Kidney capillary endothelial cell (primary cell): ENCODE measurements at places on chromosomes 3 and 15.

- DNase-seq, result no peak
Measured at GRCh38 chr3:124545891-124546290, 184.4 kb upstream of the UMPS start.

DNA sequence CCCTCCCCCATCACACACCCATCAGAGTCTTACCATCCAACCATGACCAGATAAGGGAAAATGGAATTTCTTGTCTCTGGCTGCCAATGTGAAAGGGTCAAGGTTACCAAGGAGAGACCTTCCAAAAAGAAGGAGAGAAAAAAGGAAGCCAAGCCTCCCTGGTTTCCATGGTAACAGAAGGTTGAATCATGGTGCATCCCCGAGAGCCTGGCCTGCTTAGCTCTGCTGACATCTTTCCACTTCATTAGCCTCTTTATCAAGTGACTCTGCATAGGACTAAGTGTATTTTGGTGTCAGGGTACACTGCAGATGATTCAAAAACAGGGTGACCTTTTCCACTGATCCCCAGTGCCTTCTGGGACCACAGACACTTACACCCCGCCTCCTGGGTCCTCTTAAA is 225.7 kb upstream of the PPP2R3A start:
- no peak for DNase-seq

DNA sequence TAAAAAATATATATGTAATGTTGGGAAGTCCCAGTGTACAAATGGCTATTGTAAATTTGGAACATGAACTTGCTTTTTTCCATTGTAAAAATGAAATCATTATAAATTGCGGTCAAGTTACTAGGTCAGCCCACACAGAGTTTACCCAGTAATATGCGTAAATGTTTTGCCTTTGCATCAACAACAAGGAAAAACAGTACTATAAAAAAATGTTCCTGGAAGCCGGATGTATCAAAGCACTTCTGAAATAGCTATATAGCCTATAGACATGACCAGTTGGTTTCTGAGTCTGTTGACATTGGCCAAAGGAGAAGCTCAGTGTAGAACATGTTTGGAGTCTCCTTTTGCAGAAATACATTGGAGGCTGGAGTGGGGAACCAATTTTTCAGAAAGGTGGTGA is 23.2 kb downstream of the CTNNB1 start:
- DNase-seq, result no peak

DNA sequence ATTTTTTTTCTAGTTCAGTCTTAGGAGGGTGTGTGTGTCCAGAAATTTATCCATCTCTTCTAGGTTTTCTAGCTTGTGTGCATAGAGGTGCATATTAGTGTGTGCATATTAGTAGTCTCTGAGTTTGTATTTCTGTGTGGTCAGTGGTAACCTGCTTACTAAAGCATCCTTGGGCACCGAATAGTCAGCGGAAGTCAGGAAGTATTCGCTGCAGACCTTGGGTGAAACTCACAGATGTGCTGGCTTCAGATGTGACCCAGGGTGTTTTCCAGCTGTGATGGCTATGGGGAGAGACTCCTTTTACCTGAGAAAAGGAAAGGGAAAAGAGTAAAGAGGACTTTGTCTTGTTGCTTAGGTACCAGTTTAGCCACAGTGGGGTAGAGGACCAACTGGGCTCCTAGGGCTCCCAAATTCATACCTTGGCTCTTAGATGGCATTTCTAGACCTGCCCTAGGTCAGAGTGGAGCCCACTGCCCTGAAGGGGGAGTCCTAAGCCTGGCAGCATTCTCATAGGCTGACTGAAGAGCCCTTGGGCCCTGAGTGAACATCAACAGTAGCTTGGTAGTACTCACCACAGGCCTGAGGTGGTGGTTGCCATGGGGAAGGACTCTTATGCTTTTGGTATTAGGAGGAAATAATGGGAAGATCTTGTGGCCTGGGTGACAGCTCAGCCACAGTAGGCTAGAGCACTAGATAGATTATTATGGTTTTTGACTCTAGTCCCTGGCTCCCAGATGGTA is 286.0 kb upstream of the ZPLD1 start:
- no peak for DNase-seq

GRCh38 chr3:29926378-29926777 is 645.5 kb downstream of the RBMS3 start:
- no peak for DNase-seq

GRCh38 chr15:33008284-33008995 is 186.1 kb downstream of the FMN1 start:
- no peak for DNase-seq

DNA sequence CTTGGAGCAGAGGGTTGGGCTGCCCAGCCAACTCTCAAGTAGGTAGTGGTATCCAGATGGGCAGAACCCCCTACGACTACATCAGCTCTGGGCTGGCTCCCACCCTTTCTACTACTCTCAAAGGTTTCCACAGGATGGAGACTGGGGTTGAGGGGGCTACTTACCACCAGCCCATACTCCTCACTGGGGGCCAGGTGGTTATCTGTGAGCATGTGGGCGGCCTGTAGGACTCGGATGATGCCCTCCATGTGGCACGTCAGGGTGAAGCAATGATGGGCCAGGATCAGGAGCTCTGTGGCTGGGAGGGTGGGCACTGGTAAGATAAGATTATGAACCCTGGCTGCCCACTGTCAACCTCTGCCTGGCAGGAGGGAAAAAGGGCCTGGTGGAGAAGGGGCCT is 33.4 kb downstream of the EIF3J start:
- DNase-seq, result no peak

DNA sequence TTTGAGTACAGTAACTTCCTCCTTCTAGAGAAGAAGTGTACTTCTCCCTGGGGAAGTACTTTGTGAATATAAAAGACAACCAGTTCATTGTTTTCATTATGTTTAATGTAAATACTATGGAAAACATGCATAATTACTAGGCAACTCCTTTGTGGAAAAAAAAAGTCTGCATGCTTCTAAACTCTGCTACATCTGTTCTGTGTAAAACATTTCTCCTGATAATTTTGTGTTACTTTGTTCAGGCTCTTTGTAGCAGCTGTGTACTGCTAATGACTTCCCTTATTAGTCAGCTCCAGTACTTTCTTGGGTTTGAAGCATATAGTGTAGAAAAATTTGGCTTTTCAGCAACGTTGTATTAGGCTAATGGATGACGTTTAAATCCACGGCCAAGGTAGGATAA is 111.6 kb downstream of the FEZF2 start:
- no peak for DNase-seq

GRCh38 chr3:131704098-131704497 is 201.3 kb upstream of the MRPL3 start:
- no peak for DNase-seq
